Activated effector memory CD4-positive, alpha-beta T cell treated with anti-CD3 and anti-CD28 coated beads, Interleukin-2, amount 50 U/mL, for 16 hours (primary cell): ENCODE measurements at places on chromosomes 13 and 19.

GRCh38 chr19:41322451-41322850 lies 12.5 kb downstream of the CCDC97 start:
- no peak for DNase-seq

GRCh38 chr19:11089254-11090013 lies at the start of gene LDLR:
Gene LDLR (plus strand): TSS chr19:11089463. CDS start chr19:11089549, 86 bp downstream.
- DNase-seq = peak; percentile 89

- no peak for DNase-seq
Measured at GRCh38 chr13:72620874-72621273, 106.6 kb downstream of the MZT1 start.

DNA sequence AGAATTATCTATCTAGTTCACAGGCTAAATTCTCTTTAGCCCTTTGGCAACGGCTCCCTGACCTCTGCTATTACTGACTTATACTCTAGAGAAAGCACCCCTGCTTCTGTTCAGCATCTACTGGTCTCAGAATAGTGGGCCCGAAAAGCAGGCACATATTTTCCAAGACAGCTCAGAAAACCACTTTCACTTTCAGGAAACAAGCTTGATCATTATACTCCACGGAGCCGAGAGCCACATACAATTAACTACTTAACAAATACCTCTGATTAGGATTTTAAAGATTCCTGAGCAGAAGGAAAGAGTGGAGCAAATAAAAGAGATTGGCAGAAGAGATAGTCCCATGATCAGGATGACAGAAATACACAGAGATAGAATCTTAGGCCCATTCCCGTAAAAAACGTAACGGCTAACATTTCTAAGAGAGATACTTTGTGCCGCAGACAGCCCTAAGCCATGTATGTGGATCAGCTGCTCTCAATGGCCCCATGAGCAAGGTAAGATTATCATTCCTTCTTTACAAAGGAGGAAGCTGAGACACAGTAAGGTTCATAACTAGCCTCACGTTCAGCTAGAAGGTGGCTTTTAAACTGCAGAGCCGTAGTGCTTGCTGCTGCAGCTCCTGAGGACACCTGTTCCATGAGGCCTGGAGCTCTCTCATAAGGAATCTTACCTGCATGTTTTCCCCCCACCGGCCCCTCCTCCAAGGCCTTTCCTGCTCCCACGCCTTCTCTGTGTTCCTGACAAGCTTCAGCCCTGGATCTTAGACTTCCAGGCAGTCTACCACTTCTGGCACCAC lies 227.2 kb downstream of the FOXO1 start:
- no peak for DNase-seq

DNA sequence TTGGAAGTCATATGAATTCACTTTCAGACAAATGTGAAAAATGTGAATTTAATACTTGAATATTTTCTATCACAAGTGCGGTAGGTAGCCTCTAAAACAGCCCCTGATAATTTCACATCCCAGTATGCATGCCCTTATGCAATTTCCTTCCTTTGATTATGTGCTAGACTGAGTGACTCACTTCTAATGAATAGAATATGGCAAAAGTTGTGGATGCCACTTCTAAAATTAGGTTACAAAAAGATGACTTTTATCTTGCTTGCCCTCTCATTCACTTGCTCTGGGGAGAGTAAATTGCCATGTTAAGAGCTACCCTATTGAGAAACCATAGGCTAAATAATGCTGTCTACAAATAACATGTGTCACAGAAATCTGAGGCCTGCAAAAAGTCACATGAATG lies 402.5 kb upstream of the PCDH9 start:
- DNase-seq = no peak

DNA sequence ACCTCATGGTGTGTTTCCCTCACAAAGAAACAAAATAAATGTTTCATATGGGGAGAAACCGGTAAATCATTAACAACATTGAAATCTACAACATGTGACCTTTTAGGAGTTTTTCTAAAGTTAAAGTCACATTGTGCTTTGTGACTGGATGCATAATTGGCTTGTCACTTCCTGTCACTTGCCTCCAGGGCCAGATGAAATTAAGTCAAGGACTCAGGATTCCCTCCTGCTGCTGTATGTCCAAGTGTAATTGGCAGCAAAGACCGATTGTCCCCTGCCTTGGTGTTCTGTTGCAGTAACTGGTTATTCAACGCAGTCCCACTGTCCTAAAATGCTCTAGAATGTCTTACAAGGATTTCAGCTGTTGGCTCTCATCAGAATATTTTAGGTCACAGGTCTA lies 448.2 kb downstream of the LIG4 start:
- no peak for DNase-seq

DNA sequence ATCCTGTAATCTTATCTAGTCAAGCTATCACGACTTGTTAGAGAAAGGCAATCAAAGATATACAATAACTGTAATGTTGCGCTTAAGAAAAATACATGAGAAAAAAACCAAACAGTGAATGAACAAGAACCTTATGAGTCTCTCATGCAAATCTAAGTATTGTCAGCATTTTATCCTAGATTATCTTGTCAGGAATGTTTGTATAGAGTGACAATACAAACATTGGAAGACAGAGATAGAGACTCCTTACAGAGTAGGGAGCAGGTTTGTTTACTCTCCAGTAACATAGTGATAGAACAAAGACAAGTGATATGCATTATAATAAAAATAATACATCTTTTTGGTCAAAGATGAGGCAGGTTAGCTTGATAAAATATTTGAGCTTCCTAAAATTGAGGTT lies 444.8 kb downstream of the SLITRK5 start:
- no peak for DNase-seq

- no peak for DNase-seq
Measured at GRCh38 chr13:61954092-61954491, 538.4 kb upstream of the PCDH20 start.

DNA sequence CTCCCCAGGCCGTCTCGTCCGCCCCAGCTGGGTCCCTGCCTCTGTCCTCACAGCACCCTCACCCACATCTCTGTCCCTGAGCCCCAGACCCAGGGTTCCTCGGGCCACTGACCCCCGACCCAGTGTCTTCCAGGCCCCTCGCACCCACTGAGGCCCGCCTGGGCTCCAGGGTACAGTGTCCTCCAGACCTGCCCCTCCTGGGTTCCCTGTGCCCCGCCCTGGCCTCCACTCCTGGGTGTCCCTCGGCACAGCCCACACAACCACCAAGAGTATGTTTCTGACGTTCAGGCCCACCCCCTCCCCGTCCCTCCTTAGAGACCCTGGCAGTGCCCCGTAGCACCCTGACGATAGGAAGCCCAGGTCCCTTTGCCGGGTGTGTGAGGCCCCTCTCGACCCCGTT lies 22.6 kb upstream of the NCCRP1 start:
- no peak for DNase-seq

- no peak for DNase-seq
Measured at GRCh38 chr13:73913751-73914518, 220.3 kb downstream of the KLF12 start.

DNA sequence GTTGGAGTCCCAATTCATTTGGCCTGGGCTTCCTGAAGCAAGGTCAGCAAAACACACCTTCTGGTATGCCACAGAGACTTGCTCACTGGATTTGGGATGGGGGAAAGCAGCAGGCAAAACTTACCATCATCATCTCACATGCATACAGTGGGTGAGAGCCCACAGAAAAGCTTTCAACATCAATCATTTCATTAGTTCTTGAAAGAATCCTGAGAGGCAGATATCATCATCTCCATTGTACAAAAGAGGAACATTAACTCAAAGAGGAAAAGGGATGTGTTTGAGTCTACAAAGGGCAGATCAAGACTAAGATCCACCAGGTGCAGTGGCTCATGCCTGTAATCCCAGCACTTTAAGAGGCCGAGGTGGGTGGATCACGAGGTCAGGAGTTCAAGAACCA lies 6.4 kb downstream of the WDR87 start:
- DNase-seq = no peak

DNA sequence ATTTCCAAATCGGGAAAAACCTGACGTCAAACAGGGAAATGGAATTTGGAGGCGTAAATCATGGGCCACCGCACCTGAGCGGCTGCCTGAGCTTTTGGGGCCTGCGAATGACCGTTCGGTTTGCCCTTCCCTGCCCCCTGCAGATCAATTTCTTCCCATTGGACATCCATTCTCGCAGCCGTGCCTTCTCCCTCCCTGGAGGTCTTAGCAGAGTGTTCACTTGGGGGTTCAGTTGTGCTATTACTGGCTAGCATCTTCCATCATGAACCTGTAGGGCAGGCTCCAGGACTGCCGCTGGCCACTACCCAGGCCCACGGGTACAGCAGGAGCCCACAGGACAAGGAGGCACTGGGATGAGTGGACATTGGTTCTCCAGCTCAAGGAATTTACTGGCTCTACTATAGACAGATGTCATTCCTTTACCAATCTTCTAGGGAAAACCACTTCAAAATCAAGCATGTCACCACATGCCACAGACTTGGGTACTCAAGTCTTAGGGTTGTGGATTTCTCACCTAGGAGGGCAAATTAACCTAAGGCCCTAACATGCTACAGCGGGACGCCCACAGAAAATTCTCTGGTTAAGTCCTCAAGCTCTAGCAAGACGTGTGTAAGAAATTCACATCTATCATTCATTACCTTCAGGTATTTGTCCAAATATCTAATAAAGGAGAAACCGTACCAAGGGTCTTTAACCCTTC lies 75.5 kb downstream of the COL4A1 start:
- no peak for DNase-seq

DNA sequence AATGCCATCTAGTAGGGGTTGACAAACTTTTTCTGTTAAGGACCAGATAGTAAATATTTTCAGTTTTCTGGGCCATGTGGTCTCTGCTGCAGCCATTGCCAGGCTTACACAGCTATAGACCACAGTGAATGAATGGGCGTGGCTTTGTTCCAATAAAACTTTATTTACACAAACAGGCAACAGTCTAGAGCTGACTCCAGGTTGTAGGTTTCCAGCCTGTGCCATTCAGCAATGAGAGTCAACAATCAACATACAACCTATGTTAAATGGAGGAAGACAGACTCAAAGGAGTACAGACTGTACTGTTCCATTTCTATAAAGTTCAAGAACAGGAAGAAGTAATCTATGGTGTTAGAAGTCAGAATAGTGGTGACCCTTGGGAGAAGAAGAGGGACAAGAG lies 15.2 kb upstream of the IZUMO2 start:
- no peak for DNase-seq

- DNase-seq = no peak
Measured at GRCh38 chr19:35786299-35787160, 11.2 kb downstream of the ARHGAP33 start.

- no peak for DNase-seq
Measured at GRCh38 chr13:21310220-21310619, 133.8 kb downstream of the MRPL57 start.

- peak; percentile 71 for DNase-seq
Measured at GRCh38 chr19:35963514-35963913, 27.3 kb downstream of the LRFN3 start.

- DNase-seq = peak; percentile 82
Measured at GRCh38 chr13:113297370-113298042, 467 bp downstream of the LAMP1 start.

GRCh38 chr13:36090592-36090991 lies 40.6 kb downstream of the DCLK1 start:
- DNase-seq = no peak

DNA sequence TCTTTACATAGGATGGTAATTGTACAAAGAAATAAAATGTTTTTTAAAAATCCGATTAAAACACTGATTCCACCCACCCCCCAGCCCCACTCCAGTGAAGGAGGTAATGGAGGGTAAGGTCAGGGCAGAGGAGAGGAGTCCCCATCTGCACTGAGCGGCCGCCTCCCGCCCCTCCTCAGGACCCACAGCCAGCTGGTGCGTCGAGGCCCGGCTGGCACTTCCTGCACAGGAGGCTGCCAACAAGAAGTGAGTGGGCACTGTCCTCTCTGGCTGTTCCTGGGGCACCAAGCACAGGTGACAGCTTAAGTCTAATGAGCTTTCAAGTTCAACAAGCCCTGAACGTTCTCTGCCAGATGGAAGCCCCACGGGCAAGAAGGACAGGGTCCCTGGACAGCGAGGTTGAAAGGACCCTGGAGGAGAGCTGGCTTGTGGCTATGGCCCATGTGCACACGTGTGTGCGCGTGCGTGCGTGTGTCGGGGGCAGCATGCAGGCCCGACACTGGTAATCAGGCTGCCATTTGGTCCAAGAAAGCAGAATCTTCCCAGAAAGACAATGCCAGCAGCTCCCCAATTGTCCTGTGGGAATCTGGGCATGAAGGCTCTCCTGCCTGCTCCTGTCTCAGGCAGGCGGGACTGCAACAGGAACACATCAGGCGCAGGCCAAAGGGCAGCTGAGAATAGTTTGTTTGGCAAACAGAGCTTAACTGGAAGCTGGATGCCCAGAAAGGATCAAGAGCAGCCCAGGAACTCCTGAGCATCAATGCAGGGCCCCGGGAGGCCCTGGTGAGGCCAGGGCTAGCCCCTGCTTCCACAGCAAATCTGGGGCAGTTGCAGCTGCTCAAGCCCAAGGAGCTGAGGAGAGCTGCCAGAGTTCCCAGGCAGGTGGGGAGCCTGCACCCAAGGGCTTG lies 15.1 kb upstream of the EPHX3 start:
- no peak for DNase-seq

DNA sequence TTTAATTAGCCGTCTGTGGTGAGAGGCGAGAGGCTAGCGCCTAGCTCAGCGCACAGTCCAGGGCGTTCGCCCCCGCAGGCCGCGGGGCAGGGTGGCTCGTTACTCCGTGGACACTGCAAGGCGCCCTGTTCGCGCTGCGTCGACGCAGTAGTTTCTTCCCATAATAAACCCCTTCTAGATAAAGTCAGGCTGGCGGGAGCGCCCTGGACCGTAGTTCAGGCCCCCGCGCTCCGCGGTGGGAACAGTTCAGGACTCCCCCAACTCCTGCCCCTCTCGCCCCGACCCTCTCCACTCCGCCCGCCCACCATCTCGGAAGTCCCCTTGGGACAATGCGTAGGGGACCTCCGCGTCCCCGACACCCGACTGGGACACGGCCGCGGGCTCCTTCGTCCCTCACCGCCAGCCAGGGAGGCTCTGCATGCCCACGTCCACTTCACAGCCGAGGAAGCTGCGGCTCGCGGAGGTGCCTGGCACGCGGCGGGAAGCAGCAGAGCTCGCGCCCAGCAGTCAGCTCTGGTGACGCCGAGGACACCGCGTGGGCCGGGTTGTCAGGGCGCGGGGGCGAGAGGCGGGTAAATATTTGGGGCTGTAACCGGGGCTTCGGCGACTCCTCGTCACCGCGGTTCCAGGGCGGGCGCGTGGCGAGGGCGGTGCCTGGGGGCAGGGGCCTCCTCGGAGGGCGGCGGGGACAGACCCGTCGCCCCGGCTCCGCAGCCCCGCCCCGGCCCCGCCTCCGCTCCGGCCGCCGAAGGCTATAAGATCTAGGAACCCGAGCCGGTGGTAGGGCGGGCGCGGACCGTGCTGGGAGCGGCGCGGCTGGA lies at the start of gene RGCC:
TSS of gene RGCC (plus strand) at position 783 of the 821 bp plus-strand sequence. CDS start 158 bp downstream, outside the sequence.
- peak; percentile 98 for DNase-seq

GRCh38 chr19:15701757-15702533 lies 25.9 kb upstream of the OR10H2 start:
- no peak for DNase-seq

- peak; percentile 95 for DNase-seq
Measured at GRCh38 chr13:46211483-46212351, at the start of gene LRRC63. Gene LRRC63 (plus strand): TSS chr13:46211928. CDS start chr13:46213035, 1,107 bp downstream.

GRCh38 chr13:104773775-104774174 lies 1707.6 kb upstream of the SLC10A2 start:
- no peak for DNase-seq

GRCh38 chr13:29507356-29507755 lies 88.1 kb downstream of the SLC7A1 start:
- DNase-seq = no peak

- no peak for DNase-seq
Measured at GRCh38 chr19:33039108-33039599, 25.5 kb downstream of the RHPN2 start.

- DNase-seq = no peak
Measured at GRCh38 chr19:10748195-10748926, 30.5 kb downstream of the DNM2 start.

GRCh38 chr19:2813235-2814160 lies 6.2 kb upstream of the ZNF554 start:
- no peak for DNase-seq
